Spleen (tissue), 13 donors: ENCODE measurements at places on chromosomes 6 and 20.

DNA sequence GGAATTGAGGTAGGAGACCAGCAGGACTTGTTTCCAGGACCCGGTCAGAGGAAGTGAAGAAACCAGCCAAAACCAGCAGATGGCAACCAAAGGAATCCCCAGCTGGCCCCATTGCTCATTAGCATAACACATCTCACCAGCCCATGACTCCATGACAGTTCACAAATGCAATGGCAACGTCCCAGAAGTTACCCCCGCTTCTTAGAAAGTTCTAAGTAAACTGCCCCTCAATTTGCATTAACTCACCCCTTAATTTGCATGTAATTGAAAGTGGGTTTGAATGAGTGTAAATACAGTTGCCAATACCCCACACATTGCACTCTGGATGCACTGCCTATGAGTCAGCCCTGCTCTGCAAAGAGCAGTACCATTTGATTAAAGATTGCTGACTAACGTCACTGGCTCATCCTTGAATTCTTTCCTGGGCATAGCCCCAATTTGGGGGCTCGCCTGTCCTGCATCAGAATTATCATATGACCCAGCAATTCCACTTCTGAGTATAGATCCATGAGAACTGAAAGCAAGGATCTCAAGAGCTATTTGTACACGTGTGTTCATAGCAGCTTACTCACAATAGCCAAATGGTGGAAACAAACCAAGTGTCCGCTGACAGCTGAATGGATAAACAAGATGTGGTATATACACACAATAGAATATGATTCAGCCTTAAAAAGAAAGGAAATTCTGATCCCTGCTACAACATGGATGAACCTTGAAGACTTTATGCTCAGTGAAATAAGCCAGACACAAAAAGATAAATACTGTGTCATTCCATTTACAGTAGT is 36.4 kb downstream of the MYLK4 start:
- no peaks in the 10 kb centered on the region for H3K36me3 ChIP-seq
- H3K27ac ChIP-seq = no peak overlapping the region

GRCh38 chr20:36826554-36827244 is 49.2 kb upstream of the TLDC2 start:
- H3K27me3 ChIP-seq = no peaks in the 10 kb centered on the region
- no peak overlapping the region for H3K27ac ChIP-seq
- DNase-seq = no peak
- H3K4me3 ChIP-seq = no peak overlapping the region

- no peak overlapping the region for H3K4me3 ChIP-seq
- DNase-seq = no peak
- no peaks in the 10 kb centered on the region for H3K4me1 ChIP-seq
- no peaks in the 10 kb centered on the region for H3K27me3 ChIP-seq
- no peak overlapping the region for H3K27ac ChIP-seq
Measured at GRCh38 chr20:6495907-6496306, 271.6 kb upstream of the BMP2 start.

DNA sequence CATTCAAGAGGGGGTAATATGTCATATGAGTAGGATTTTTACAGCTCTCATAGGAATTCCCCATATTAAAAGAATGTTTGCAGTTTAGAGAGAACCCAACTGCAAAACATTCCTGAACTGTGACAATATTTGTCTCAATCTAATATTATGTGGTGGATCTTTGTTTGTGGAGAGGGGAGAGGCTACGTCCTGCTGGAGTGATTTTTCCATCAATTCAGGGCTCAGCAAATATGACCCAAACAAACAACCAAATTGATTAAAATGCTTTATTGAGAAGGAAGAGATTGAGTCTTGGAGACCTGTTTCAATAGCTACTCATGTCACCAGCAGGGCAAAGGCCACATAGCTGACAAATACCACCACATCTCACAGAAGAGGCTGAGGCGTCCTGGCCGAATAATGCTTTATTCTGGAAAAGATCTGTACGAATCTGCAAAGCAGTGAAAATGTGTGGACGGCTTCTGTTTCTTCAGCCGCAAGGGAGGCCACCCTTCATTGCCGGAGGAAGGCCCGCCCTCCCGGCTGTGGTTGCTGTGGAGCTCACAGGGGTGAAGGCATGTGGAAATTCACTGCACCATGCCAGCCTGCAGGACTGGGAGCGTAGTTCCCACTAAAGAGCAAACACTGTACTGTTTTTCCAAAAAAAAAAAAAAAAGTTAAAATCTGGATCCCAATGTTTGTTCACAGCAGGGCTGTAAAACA is 89.7 kb upstream of the QKI start:
- peaks cover 13% of the 10 kb centered on the region for H3K4me1 ChIP-seq
- H3K36me3 ChIP-seq = no peaks in the 10 kb centered on the region
- no peak for DNase-seq

GRCh38 chr20:54611708-54612412 is 136.5 kb downstream of the DOK5 start:
- no peaks in the 10 kb centered on the region for H3K36me3 ChIP-seq
- no peak overlapping the region for H3K4me3 ChIP-seq
- DNase-seq = no peak
- H3K27ac ChIP-seq = no peak overlapping the region
- H3K4me1 ChIP-seq = no peaks in the 10 kb centered on the region

DNA sequence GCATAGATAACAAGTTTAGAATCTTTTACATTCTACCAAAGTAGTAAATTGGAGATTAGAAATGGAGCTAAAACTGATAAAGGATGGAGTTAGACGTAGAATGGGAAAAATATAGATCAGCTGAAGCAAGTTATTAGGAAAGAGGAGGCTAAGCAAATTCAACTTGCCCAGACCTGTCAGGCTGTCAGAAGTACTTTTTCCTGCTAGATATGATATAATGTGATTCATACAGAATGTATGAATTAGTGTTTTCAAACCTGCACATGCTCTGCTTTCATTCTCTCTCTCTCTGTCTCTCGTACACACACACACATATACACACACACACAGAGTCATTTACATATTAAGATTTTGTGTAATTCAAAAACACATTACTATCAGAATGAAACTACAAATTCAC is 133.2 kb upstream of the HDGFL1 start:
- no peak for DNase-seq
- no peak overlapping the region for H3K27ac ChIP-seq
- no peak overlapping the region for H3K4me3 ChIP-seq

- H3K4me1 ChIP-seq = no peaks in the 10 kb centered on the region
- H3K27ac ChIP-seq = no peak overlapping the region
- H3K4me3 ChIP-seq = no peak overlapping the region
- no peaks in the 10 kb centered on the region for H3K27me3 ChIP-seq
- H3K36me3 ChIP-seq = no peaks in the 10 kb centered on the region
Measured at GRCh38 chr6:40485795-40486194, 101.4 kb downstream of the LRFN2 start.

DNA sequence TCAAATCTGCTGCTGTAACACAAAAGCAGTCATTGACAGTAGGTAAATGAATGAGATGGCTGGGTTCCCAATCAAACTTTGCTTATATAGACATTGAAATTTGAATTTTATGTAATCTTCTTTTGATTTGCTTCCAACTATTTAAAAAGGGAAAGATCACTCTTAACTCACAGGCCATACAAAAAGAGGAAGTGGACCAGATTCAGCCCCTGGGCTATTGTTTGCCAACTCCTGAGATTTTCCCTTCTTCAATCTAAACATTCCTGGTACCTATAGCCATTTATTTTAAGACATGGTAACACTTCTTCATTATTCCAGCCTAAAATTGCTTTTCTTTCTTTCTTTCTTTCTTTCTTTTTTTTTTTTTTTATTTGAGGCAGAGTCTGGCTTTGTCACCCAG is 260.6 kb downstream of the TFAP2A start:
- no peaks in the 10 kb centered on the region for H3K4me1 ChIP-seq
- no peaks in the 10 kb centered on the region for H3K27me3 ChIP-seq
- no peaks in the 10 kb centered on the region for H3K36me3 ChIP-seq
- DNase-seq = no peak

DNA sequence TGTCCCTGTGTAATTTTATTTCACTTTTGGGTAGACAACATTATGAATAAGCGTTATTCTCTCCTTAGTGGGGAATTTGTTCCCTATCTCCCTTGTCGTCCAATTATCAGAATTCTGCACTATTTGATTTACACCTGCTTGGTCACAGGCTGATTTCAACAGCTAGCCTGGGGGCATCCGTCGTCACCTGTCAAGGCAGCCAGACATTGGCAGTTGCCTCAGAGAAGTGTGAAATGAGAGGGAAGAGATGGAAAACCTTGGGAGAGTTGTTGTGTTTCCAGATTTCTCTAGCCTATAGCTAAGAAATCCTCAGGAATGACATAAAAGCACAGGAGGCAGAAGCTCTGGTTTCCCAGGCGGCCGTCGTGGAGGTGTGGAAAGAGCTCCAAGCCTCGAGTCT is 891 bp upstream of the GHRH start:
- H3K27me3 ChIP-seq = no peaks in the 10 kb centered on the region
- no peak overlapping the region for H3K4me3 ChIP-seq
- H3K27ac ChIP-seq = no peak overlapping the region
- DNase-seq = no peak

DNA sequence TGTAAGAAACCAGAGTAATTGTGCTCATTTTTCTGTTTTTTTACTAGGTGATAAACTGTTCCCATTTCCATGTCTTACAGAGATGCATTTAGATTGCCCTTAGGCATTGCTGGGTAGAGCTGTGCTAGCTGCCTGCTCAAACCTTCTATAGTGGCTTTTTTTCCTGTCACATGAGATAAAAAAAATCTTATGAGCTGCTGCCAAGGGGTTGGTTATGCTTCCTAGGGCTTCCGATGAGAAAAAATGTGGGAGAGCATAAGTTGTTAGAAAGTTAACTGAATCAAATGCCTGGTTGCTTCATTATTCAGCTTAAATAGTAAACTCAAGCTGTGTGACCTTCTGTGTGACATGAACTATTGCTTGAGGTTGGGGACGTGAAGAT is 50.0 kb upstream of the NOX3 start:
- peaks cover 7% of the 10 kb centered on the region for H3K4me1 ChIP-seq
- no peak for DNase-seq
- H3K27ac ChIP-seq = no peak overlapping the region
- no peak overlapping the region for H3K4me3 ChIP-seq
- no peaks in the 10 kb centered on the region for H3K27me3 ChIP-seq

DNA sequence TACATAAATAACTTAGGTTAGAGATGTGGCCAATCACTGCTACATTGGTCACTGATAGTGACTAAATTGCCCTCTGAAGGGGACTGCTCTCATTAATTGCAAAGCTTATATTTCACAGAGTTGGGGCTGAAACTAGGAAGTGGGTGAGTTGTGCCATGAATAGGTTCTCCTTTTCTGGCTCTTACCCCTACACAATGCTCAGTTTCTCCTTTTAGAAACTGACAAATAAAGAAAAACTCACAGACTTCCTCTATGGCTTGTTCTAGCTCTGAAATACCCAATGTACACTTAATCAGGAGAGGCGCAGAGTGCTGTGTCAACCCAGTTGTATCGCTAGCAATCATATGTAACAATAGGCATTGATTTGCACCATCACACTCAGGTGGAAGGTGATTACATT is 41.2 kb upstream of the PROKR2 start:
- H3K36me3 ChIP-seq = no peaks in the 10 kb centered on the region
- H3K4me1 ChIP-seq = no peaks in the 10 kb centered on the region
- H3K4me3 ChIP-seq = no peak overlapping the region
- H3K27me3 ChIP-seq = no peaks in the 10 kb centered on the region
- no peak for DNase-seq

DNA sequence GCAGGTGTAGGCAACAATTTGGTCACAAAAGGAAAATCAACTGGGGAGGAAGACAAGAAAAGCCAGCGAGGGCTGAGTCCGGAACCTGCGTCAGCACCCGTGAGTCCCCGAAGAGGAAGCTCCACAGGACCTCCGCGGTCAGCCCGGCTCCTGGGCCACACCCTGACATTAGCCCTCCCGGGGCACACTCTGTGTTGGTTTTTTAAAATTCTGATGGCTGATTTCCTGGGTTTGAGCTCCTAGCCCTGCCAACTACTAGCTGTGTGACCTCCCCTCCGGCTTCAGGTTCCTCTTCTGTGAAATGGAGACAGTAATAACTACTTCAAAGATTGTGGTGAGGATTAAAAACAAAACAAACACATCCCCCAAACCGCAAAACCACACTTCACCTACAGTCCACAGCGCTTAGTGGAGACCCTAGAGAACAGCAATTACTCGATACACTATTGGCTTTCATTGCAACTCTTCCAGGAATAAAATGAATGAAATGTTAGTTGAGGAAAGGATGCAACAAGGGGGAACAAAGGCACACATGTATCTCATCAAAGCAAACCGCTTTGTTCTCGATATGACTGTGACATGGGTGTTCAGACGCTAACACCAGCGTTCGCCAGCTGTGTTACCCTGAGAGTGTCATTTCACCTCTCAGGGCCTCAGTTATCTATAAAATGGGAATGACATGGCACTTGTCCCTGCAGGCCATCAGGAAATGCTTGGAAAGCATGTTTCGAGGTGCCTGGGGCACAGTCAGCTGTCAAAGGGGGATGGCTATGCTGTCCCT is 985 bp downstream of the ZBP1 start:
- peak; percentile 96 for DNase-seq
- peak overlapping the region; percentile 46 for H3K4me3 ChIP-seq
- H3K27me3 ChIP-seq = no peaks in the 10 kb centered on the region
- H3K36me3 ChIP-seq = peaks cover 13% of the 10 kb centered on the region
- peaks cover 28% of the 10 kb centered on the region for H3K4me1 ChIP-seq

DNA sequence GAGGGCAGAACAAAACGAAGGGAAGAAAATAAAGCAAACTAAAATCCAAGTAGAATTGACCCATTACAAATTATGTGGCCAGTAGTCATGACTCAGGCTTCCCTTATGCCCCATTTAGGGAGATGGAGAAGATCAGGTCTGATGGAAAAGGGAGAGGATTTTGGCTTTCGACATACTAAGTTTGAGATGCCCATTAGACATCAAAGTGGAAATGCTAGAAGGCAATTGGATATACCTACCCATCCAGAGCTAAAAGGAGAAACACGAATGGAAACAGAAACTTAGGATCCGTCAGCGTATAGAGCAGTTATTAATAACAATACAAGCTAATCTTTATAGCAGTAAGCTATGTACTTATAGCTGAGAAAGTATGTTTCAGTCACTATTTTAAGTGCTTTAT is 4.8 kb downstream of the TRPC4AP start:
- DNase-seq = no peak
- H3K36me3 ChIP-seq = peaks cover 6% of the 10 kb centered on the region
- peaks cover 25% of the 10 kb centered on the region for H3K4me1 ChIP-seq
- H3K27me3 ChIP-seq = no peaks in the 10 kb centered on the region
- no peak overlapping the region for H3K4me3 ChIP-seq

- H3K27ac ChIP-seq = peak overlapping the region; percentile 85
- DNase-seq = peak; percentile 96
- H3K27me3 ChIP-seq = no peaks in the 10 kb centered on the region
- peak overlapping the region; percentile 84 for H3K4me3 ChIP-seq
Measured at GRCh38 chr20:381581-382290, 1.2 kb downstream of the TRIB3 start.

DNA sequence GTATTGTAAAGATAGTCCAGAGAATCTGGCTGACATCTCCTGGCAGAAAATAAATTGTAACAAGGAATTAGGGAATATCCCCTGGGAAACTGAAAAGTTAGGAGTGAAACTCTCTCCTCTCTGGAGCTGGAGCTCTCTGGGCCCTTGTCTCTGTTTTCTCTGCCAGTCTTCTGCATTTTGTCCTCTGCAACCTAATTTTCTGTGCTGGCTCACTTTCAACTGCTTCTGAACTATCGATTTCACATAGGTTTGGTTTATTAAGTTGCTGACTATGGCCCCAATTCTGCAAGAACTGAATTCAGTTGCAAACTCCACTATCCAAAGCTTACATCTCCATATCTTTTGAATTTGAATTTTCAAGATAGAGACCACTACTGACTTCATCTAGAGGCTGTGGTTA is 9.3 kb downstream of the TCF21 start:
- H3K4me3 ChIP-seq = no peak overlapping the region
- peaks cover 15% of the 10 kb centered on the region for H3K27me3 ChIP-seq
- H3K27ac ChIP-seq = no peak overlapping the region
- H3K36me3 ChIP-seq = no peaks in the 10 kb centered on the region
- DNase-seq = no peak
- H3K4me1 ChIP-seq = peaks cover 7% of the 10 kb centered on the region
